ENCODE measurements at places on chromosomes 5 and 9. TPM values are rescaled to one million over a fixed set of nuclear protein-coding genes. Genes with fewer than 3 reads are reported as not detected.

CAMK4 gene
- 0.32 TPM for total RNA-seq

BRD3 gene
- total RNA-seq = 19.4 TPM

SYK gene
- not detected for total RNA-seq

SERF1B gene
- 33.4 TPM for total RNA-seq

PCAT7 gene
- 0.13 TPM for total RNA-seq

MLANA gene
- not detected for total RNA-seq

ALDH1A1 gene
- total RNA-seq = 3,182 TPM

LPAR1 gene
- total RNA-seq = 0.32 TPM

PTPN3 gene
- total RNA-seq = 2.7 TPM

AGXT2 gene
- not detected for total RNA-seq

BTNL8 gene
- not detected for total RNA-seq

OGN gene
- total RNA-seq = not detected

CCDC183 gene
- total RNA-seq = 0.81 TPM

DDX4 gene
- total RNA-seq = not detected

IRX2 gene
- total RNA-seq = not detected

FREM1 gene
- not detected for total RNA-seq

COL27A1 gene
- total RNA-seq = 2.6 TPM

HMCN2 gene
- total RNA-seq = 0.19 TPM

TMEM252 gene
- total RNA-seq = not detected

FGF1 gene
- total RNA-seq = 0.44 TPM

ROPN1L gene
- 1.6 TPM for total RNA-seq

KLF9 gene
- 26.4 TPM for total RNA-seq

CDX1 gene
- total RNA-seq = not detected

C1QTNF2 gene
- total RNA-seq = not detected

DOCK2 gene
- 0.16 TPM for total RNA-seq

C7 gene
- 0.06 TPM for total RNA-seq

GCNT4 gene
- total RNA-seq = 0.25 TPM

ZBED3 gene
- 2.0 TPM for total RNA-seq

GABRA1 gene
- not detected for total RNA-seq

SPINK7 gene
- total RNA-seq = not detected

PCDHA1 gene
- 0.13 TPM for total RNA-seq

CLIC3 gene
- not detected for total RNA-seq

OR2K2 gene
- total RNA-seq = not detected

SPATA31D4 gene
- not detected for total RNA-seq

PARP8 gene
- 1.2 TPM for total RNA-seq

CER1 gene
- not detected for total RNA-seq

ADGRD2 gene
- under 0.01 TPM for total RNA-seq

BARHL1 gene
- total RNA-seq = not detected

MYOZ3 gene
- total RNA-seq = 0.88 TPM

DOLK gene
- total RNA-seq = 24.0 TPM

AJM1 gene
- 0.65 TPM for total RNA-seq

TSSK1B gene
- total RNA-seq = not detected

CARTPT gene
- total RNA-seq = not detected

WNT8A gene
- not detected for total RNA-seq
